ENCODE measurements at places on chromosomes 13 and 19.

- DNase-seq: no peak
Observed at GRCh38 chr13:42561752-42562467, 12.0 kb upstream of the TNFSF11 start.

DNA sequence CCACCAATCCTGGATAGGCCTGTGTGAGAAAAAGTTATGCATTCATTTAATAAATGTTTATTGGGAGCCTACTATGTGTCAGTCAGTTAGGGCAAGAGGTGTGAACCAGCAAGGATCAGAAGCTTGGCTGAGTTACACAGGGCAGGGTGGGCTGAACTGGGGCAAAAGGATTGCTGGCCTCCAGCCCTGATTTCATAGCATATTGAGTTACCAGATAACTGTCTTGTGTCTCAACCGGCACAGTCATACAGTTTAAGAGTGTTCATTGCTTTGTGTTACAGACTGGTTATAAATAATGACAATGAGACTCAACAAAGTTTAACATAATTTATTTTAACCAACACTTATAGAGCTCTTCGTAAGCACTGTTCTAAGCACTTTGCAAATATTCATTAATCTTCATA lies 253.8 kb downstream of the DLEU7 start:
- DNase-seq: no peak

GRCh38 chr13:91405240-91405639 lies 6.8 kb downstream of the GPC5 start:
- no peak for DNase-seq

DNA sequence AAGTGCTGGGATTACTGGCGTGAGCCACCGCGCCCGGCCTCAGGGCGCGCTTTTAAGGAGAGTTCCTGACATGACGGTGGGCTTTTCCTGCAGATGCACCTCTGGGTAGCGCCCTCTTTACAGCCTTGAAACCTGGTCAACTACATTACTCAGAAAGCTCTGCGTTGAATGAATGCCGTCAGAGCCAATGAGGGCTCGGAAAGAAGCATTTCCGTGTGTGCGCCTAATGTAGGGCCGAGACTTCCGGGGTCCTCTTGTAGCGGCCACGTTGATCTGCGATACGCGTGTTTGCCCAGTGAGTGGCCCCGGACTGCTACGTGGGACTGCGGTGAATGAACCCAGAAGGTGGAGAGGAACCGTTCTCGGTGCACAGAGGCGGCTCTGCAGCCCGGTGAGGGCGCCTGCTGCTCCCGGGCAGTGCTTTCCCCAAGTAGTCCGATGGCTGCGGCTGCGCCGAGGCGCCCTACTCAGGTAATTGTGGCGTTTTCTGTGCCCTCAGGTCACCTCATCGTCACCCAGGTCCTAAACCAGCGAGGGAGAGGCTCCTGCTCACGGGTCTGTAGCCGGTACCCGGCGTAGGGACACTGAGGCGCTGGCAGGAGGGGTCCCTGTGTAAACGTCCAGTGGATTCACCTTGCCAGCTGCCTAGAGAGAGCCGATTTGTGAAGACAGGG lies 4.9 kb upstream of the ZNF552 start:
- peak; percentile 62 for DNase-seq

GRCh38 chr13:45105895-45106294 lies 14.4 kb upstream of the GTF2F2 start:
- DNase-seq: no peak
